WERI-Rb-1 (cell line): ENCODE measurements at places on chromosomes 4 and X.

- no peak for DNase-seq
Measured at GRCh38 chrX:13732246-13733067, 2.0 kb downstream of the TRAPPC2 start.

DNA sequence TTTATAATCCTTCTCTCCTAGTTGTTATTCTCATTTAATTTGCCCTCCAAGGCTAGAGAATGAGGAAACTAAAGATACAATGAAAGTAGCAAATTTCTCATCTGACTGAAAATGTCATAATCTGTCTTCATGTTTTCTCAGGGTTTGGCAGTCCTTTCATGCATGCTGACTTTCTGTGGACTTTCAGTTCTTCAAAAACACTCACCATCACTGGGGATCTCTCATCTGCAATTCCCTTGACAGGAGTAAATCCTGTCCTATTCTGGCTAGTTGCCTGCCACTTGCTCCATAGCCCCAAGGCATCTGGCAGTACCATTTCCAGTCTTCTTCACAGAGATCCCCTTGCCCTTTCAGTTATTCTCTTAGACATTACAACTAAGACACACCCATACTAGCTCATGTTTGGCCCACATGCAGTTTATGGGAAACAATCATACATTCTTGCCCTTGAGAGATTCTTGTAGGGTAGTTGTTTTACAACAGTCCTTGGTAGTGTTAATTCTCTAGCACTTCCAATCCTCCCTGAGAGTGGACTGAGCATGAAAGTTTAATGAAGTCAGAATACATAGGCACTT, 449.7 kb upstream of the KLHL4 start:
- no peak for DNase-seq

- no peak for DNase-seq
Measured at GRCh38 chr4:53925050-53925605, 139.3 kb downstream of the CHIC2 start.

DNA sequence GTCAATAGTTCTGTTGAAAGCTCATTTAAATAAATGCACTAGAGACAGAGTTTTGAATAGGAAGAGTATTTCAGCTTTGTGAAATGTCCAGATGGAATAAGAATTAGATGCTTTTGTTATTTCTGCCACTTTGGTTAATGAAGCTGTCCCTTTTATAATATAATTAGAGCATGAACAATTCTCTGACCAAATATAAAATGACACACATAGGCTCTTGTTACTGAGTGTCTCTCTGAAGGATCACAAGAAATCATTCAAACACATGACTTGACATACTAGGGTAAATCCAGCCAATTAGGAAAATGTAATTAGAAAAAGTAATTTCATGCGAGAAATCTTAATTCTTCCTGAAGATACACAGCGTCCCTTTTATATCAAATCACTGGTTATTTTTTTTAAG, 68.4 kb upstream of the DDIT4L start:
- DNase-seq, result no peak

- DNase-seq, result peak; percentile 48
Measured at GRCh38 chr4:185282968-185283367, 73.6 kb downstream of the SNX25 start.
